Heart left ventricle (tissue), 16 donors: ENCODE measurements at places on chromosomes 12 and 14. TPM values are rescaled to one million over a fixed set of nuclear protein-coding genes. Genes with fewer than 3 reads are reported as not detected.

Gene MIP
- not detected for total RNA-seq

Gene KRT74
- not detected for total RNA-seq

DNA sequence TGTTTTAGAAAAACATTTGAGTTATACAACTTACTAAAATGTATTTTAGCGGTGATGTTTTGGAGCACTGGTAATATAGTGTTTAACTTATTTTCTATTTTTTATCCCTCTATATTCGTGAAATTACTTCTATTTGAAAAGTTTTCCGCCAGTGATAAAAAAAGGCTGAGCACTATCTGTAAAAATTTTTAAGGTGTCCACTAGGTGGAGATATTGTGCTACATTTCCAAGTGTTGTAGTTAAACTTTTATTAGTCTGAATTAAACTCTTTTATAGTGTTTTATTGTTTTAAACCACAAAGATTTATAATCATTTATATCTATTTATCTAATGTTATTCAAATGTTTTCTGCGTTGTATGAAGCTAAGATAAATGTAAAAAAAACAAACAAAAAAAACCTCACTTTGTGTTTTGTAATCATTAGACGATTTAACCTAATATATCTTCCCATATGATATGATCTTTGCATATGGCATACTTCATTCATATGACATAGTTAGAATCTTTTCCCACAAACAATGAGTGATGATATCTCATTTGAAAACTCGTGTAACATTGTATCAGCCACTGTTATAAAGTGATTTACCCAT, 11.8 kb downstream of the ALG10B start:
- no peak for DNase-seq

- no peak for DNase-seq
Observed at GRCh38 chr12:55797068-55797467, 20.5 kb downstream of the SARNP start.

DNA sequence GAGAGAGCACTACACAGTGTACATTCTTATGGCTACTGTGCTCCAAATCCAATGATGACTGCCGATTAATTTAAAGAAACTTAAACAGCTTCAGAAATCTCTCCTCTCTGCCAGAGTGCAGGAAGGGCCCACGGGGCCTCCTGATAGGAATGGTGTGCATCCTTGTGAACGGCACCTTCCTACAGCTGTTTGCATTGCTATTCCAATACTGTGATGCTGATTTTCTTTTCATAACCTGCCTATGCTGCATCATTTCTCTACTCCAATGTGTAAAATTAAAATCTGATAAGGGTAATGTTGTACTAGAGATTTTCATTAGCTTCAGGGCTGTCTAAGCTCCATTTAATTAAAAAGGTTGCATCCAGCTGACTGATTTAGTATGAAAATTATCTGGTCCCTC, 159.0 kb downstream of the HELB start:
- DNase-seq, result no peak

GRCh38 chr12:20508962-20509361, 140.6 kb downstream of the PDE3A start:
- no peak for DNase-seq

GRCh38 chr12:14185427-14186192, 179.9 kb upstream of the ATF7IP start:
- DNase-seq, result no peak

DNA sequence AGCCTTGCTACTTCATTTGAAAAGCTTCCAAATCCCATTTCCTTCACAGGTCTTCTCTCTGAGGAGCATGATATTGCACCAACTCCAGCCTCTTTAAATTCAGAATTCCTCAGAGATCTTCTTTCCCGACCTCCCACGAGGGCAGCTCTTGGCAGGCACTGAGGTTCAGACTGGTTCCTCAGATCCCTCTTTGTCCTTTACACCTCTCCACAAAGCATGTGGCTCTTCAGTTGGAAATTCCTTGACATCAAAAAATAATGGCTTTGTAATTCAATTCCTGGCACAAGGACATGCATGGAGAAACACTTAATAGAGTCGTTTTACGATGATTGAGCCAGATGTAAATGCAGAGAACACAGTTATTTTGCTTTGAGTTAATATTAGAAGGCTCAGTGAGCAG, 63.2 kb upstream of the TMX1 start:
- no peak for DNase-seq

GRCh38 chr12:124516850-124517249, 50.6 kb downstream of the NCOR2 start:
- DNase-seq, result no peak

GRCh38 chr12:113329022-113329790, 5.7 kb downstream of the SLC8B1 start:
- DNase-seq, result no peak
